DMS153 (cell line): ENCODE measurements at places on chromosomes 12 and 14.

DNA sequence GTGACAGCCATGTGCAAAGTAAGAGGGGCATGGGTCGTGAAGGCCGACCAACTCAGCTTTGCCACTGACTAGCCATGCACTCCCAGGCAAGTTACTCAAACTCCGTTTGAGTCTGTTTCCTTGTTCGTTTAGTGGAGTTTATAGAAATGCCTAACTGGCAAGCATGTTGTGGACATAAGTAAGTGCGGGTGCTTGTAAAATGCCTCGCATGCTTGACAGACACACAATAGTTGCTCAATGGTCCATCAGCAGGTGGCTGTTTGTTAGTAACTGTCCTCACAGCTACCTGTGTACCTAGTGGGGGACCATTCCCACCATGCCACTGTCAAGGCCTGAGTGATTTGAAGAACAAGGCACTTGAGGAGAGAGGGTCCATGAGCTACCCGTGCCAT is 338.3 kb downstream of the DPF3 start:
- DNase-seq: no peak

DNA sequence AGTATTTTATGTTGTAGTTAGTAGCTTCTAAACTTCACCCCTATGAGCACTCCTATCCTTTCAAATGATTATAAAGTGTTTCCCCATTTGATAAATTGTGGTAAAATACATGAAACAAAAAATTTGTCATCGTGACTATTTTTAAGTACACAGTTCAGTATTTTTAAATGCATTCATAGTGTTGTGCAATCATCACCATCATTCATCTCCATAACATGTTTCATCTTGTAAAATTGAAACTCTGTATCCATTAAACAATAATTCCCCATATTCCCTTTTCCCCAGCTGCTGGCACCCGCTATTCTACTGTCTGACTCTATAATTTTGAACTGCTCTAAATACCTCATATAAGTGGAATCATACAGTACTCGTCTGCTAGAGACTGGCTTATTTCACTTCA is 52.5 kb downstream of the ATP23 start:
- no peak for DNase-seq

GRCh38 chr14:104085032-104085888 is at the start of gene ASPG:
Gene ASPG (plus strand): TSS chr14:104085700. CDS start chr14:104085771, 71 bp downstream.
- no peak for DNase-seq

DNA sequence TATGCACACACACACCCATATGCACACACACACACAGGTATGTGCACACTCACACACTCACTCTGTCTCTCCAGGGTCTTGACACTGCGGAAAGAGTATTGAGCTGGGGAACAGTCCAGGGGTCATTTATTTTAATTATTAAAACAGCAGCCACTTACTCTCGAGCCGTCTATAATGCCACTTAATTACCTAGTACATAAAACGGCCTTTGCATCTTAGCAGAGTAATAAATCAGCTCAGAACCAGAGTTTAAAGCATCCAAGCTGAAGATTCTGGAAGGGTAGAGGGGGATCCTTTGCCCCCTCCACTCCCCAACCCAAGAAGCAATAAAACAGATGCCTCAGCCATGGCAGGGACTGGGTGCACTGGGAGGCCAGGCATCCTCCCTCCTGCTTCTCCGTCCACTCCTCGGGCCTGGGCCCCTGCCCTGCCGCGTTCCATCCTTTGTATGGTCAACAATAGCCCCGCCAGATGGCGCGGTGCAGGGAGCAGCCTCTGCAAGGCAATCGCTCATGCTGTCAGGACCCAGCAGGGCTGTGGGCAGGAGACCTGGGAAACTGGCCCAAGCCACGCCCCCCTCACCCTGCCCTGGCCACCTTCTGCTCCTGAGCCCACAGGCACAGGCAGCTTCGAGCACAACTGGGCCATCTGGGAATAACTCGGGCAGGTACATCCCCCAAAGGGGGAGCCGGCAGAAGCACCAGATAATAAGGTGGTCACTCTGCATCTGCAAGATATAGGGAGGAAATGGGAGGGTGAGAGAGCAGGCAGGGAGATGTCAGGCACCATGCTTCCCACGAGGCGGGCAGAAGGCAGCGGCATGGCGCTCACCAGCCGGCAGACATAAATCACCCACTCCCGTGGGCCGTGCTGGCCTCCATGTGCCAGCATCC is 40.9 kb downstream of the CCDC85C start:
- DNase-seq: peak; percentile 60

DNA sequence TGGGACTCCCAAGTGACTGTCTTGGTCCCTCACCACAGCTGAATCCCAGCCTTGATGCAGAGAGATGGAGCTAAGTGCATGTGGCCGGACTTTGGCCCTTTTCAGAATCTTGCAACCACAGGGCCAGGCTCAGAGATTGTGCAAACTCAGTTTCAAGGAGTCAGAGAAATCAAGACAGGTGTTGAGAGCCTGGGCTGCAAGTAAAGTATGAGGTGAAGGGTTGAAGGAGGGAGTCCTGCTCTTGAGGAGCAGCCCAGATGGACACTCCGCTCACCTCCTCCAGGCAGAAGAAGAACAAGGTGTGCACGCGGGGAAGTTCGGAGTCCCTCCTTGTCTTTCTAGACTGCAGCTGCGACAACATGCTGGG is 6.3 kb upstream of the BMP4 start:
- DNase-seq: no peak

- peak; percentile 7 for DNase-seq
Observed at GRCh38 chr14:69242311-69243224, 17.4 kb upstream of the GALNT16 start.

GRCh38 chr12:116454950-116455447 is 104.2 kb upstream of the MAP1LC3B2 start:
- DNase-seq: no peak

DNA sequence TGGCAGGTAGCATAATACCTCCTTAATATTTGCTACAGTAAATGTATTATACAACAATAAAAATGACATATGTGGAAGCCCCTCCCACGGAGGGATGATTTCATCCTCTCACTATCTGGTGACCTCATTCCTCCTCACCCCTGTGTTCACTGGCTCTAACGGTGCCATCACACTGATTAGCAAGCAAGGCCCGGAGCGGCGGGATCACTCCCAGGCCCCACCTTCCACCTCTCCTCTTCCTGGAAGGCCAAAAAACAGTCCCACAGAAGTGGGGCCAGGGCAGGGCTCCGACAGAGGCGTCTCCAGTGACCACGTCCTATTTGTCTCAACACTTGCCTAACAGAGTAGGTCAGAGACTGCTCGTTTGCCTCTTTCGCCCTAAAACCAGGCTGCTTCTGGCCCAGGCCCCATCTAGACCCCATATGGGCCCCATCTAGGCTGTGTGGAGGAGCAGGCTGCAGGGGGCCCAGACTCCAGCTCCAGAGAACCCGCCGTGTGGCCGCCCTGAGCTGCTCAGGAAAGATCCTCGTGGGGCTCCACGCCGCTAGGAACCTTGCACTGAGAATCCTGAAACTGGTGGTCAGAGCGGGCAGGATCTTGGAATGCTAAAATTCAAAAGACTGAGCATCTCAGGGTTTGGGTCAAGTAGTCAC is 3.7 kb downstream of the SELPLG start:
- no peak for DNase-seq

GRCh38 chr14:106841701-106842100 is 1315.3 kb downstream of the TMEM121 start:
- DNase-seq: no peak

DNA sequence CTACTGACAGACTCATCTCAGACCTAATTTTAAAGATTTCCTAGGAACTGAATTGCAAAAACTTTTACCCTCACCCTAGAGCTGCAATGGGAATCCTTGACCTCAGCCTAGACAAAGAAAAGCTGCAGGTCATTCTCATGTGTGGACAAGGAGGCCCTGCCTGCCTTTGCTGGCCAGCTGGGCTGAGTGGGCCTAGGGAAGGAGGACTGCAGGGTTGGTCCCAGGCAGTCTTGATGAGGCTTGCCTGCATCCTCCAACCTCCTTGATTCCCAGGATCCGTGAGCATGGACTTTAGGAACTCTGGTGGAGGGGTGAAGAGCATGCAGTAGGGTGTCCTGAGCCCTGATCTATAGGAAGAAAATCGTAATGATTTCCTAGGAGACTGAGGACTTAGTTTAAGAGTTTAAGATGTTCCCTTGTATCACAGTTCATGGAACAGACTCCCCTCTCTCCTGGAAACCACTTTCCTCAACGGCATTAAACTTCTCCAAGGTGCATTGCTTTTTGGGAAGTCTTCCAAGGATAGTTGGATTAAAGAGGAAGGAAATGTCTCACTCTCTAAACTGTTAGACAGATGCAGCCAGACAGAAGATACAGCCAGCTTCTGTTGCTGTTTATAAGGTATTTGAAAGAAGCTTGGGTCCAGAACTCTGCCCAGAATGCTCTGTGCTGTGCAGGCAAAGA is 55.4 kb upstream of the DDX11 start:
- DNase-seq: no peak

DNA sequence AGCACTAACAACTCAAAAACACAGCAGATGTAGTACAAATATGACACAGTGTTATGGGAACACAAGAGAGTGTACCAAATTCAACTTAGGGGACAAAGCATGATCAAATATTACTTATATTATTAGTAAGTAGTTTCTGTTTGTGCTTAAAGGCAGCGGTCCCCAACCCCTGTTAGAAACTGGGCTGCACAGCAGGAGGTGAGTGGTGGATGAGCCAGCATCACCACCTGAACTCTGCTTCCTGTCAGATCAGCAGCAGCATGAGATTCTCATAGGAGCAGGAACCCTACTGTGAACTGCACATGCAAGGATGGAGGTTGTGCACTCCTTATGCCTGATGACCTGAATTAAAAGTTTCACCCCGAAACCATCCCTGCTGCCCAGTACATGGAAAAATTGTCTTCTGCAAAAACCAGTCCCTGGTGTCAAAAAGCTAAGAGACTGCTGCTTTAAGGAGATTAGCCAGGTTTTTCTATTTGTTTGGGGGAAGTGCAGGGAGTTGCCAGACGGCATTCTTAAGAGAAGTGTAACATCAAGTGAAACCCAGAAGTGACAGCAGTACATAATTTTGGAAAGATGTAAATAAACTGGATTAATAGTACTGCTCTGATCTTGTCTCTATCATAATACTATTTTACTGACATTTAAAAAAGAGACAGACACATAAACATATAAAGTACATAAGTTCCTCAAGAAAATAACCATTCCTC is 26.7 kb downstream of the GTF2A1 start:
- DNase-seq: no peak

DNA sequence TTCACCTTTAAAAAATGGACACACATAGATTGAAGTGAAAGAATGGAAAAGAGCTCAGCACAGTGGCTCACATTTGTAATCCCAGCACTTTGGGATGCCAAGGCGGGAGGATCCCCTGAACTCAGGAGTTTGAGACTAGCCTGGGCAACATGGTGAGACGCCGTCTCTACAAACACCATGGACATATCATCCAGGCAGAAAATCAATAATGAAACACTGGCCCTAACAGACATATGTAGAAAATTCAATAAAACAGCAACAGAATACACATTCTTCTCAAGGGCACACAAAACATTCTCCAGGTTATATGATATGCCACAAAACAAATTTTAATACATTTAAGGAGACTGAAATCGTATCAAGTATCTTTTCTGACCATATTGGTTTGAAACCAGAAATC is 7.4 kb downstream of the WASHC3 start:
- DNase-seq: no peak

- no peak for DNase-seq
Observed at GRCh38 chr14:97177016-97177415, 379.8 kb downstream of the VRK1 start.

DNA sequence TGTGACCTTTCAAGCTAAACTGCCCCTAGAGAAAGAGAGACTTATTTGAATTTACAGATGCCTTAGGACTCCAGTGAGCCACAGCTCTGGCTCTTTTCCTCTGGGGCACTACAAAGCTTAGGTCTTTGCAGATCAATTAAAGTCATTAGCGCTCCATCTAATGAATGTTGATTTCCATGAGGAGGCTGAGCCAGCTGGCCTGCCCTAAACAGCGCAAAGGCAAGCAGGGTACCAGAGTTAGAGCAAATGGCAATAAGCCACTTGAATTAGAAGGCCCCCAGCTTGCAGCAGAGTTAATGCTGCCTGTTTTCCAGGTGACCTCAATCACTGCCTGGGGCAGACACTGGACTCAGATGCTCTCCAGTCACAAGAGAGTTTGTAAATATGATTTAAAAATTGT is 695.3 kb downstream of the DIO2 start:
- no peak for DNase-seq
